Iris pigment epithelial cell (primary cell): ENCODE measurements at places on chromosomes 16 and 17.

GRCh38 chr16:4298761-4299522 is 16.9 kb upstream of the GLIS2 start:
- DNase-seq = peak; percentile 90

DNA sequence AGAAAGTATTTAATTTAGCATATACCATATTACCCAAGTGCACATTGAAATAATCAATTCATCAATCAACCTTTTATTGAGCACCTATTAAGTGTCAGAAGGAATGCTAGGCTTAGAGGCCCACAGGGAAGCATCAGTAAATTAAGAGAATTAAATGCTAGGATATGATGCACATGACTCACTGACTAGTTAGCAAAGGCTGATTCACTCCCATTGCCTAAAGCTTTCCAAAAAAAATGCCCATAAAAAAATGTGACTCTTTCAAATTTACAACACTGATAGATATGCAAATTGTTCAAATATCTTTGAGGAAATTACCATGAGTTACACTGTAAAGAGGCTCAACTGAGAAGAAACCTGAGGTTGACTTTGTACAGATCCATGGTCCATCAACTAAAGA is 883.3 kb downstream of the CDH11 start:
- DNase-seq = no peak

- no peak for DNase-seq
These were observed 146.6 kb downstream of the SKAP1 start for GRCh38 chr17:48283411-48283810.

- DNase-seq = peak; percentile 28
These were observed 44.1 kb downstream of the COG7 start for GRCh38 chr16:23408823-23409298.

GRCh38 chr17:61532826-61533225 is 58.2 kb downstream of the NACA2 start:
- DNase-seq = no peak

- no peak for DNase-seq
These were observed 1.7 kb upstream of the MNT start for GRCh38 chr17:2402544-2402943.

DNA sequence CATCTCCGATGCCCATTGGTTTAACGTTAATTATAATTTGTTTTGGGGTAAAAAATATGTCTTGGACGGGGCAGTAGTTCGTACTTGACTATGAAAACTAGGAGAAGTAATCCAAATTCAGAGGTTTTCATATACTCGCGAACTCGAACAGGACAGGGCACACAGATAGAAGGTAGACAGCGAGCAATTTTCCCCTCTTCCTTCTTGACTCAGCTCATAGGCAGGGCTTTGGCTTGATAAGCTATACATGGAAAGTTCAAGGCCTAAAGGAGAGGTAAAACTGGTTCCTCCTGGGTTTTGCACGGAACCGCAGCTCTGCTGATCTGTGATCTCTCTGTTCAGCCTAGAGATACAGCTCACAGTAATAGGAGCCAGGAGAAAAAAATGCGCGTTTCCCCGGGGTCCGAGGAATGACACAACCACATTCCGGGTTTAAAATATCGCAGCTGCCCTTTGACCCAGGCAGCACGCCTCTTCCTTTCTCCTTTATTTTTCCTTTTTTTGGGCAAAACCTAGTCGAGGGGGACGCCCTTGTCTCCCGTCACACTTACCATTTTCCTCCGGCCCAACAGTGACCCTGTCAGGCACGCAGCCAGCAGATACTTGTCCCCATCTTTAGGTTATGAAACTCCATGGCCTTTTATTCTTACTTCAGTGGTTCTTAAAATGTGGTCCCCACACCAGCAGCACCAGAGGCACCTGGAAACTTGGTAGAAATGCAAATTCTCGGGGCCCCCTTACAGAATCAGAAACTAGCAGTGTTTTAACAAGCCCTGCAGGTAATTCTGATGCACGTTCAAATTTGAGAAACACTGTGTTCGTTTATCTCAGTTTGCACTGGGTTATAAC is 1.7 kb upstream of the LASP1 start:
- peak; percentile 65 for DNase-seq

DNA sequence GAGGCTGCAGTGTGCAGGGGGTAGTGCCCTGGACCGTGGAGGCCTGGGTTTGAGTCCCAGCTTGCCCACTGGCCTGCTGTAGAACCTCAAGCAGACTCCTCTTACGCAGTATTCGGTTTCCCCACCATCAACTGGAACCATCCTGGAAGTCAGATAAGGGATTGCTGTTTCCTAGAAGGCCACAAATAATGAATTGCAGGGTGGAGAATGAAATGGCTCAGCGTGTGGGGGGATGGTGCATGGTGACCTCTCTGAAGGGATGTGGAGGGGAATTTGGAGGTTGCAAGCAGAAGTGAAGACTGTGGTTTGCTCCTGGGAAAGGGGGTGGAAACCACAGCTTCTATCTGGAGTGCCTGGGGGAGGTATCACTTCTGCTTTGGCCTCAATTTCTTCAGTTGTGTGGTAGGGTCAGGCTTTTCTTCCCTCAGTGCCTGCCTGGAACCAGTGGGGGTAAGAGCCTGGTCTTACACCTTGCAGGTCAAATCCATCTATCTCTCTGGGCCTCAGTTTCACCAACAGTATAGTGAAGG is 1.7 kb downstream of the ADGRG5 start:
- no peak for DNase-seq

GRCh38 chr16:58515871-58516767 is 802 bp downstream of the SETD6 start:
- peak; percentile 8 for DNase-seq

- peak; percentile 18 for DNase-seq
These were observed 47.1 kb upstream of the STH start for GRCh38 chr17:45951941-45952340.
